Hair follicular keratinocyte (primary cell): ENCODE measurements at places on chromosomes 1 and 21. TPM values are rescaled to one million over a fixed set of nuclear protein-coding genes. Genes with fewer than 3 reads are reported as not detected.

Gene LCE2B
- total RNA-seq: not detected in 2 replicates

Gene KIAA1614
- 1.3 and 3.4 TPM in 2 replicates for total RNA-seq

Gene CTSE
- 0.08 and 0.34 TPM in 2 replicates for total RNA-seq

Gene RNF207
- total RNA-seq: 3.3 and 6.6 TPM in 2 replicates

Gene PPIE
- total RNA-seq: 54.5 and 58.6 TPM in 2 replicates

Gene DNAJC6
- total RNA-seq: 0.23 and 0.62 TPM in 2 replicates

Gene MTMR11
- 10.2 and 16.2 TPM in 2 replicates for total RNA-seq

Gene LHX8
- total RNA-seq: not detected in 2 replicates

Gene S100A7A
- under 0.01 TPM in 1 of 2 replicates, not detected in the other for total RNA-seq

Gene RO60
- 43.1 and 69.9 TPM in 2 replicates for total RNA-seq

Gene PCP4L1
- total RNA-seq: not detected in 2 replicates

Gene FCRL2
- total RNA-seq: not detected in 2 replicates

Gene C1QA
- not detected in 2 replicates for total RNA-seq

Gene FCRL4
- total RNA-seq: not detected in 2 replicates
